ENCODE measurements at places on chromosomes 16 and 17. TPM values are rescaled to one million over a fixed set of nuclear protein-coding genes. Genes with fewer than 3 reads are reported as not detected.

The DNAI2 gene
- total RNA-seq: 0.55 TPM

The GAS2L2 gene
- total RNA-seq: not detected

The KRTAP9-2 gene
- total RNA-seq: not detected

The FAM171A2 gene
- 0.32 TPM for total RNA-seq

The KRT31 gene
- not detected for total RNA-seq

The HSD17B2 gene
- not detected for total RNA-seq

The TSPOAP1 gene
- total RNA-seq: 21.9 TPM

The CNTNAP4 gene
- total RNA-seq: not detected

The G6PC1 gene
- total RNA-seq: not detected

The ZNF469 gene
- 0.67 TPM for total RNA-seq

The GRIN2A gene
- total RNA-seq: not detected

The CCL7 gene
- total RNA-seq: not detected

The FSCN2 gene
- 1.1 TPM for total RNA-seq

The HBQ1 gene
- 0.62 TPM for total RNA-seq

The NPIPA2 gene
- total RNA-seq: 5.1 TPM

The MYH8 gene
- not detected for total RNA-seq

The POLR3K gene
- 67.3 TPM for total RNA-seq

The GCGR gene
- total RNA-seq: not detected

The MAFG gene
- total RNA-seq: 30.3 TPM

The NAGS gene
- total RNA-seq: 0.28 TPM

The CACNG3 gene
- not detected for total RNA-seq

The SMG6 gene
- total RNA-seq: 43.0 TPM

The TEKT1 gene
- total RNA-seq: not detected

The ASGR2 gene
- not detected for total RNA-seq

The LITAFD gene
- not detected for total RNA-seq

The LRRC37A gene
- 2.9 TPM for total RNA-seq

The KCNJ2 gene
- total RNA-seq: 0.11 TPM

The SCNN1G gene
- not detected for total RNA-seq

The RPL38 gene
- total RNA-seq: 1,248 TPM

The NPIPB6 gene
- 2.6 TPM for total RNA-seq

The CNGB1 gene
- not detected for total RNA-seq

The SKAP1 gene
- 60.5 TPM for total RNA-seq

The KRTAP1-5 gene
- total RNA-seq: not detected

The BMERB1 gene
- total RNA-seq: 10.6 TPM

The ATP1B2 gene
- total RNA-seq: 0.37 TPM

The CDYL2 gene
- 36.8 TPM for total RNA-seq

The TBC1D3 gene
- not detected for total RNA-seq

The ATP2C2 gene
- total RNA-seq: not detected

The BCAS3 gene
- total RNA-seq: 13.5 TPM

Data from activated T-helper 2 cell treated with anti-CD3 and anti-CD28 coated beads, Interferon-gamma antibody, Interleukin-2, Interleukin-4, amounts not matched to agents 10 μg/mL and 5 μg/mL and 100 μg/mL, durations not matched to agents 14 hours and 24 hours and 36 hours (primary cell).